Endodermal cell (in vitro differentiated cells): ENCODE measurements at places on chromosomes 13 and 19. TPM values are rescaled to one million over a fixed set of nuclear protein-coding genes. Genes with fewer than 3 reads are reported as not detected.

GPATCH1 gene
- 10.4 to 11.2 TPM (median 10.5 TPM) in 3 replicates for total RNA-seq

CCNE1 gene
- 33.7 and 34.9 TPM in 2 replicates for total RNA-seq

PLD3 gene
- 177 and 185 TPM in 2 replicates for total RNA-seq

CFD gene
- total RNA-seq, result 0.66 and 1.1 TPM in 2 replicates
